PC-3 (cell line): ENCODE measurements at places on chromosomes 2 and 18.

DNA sequence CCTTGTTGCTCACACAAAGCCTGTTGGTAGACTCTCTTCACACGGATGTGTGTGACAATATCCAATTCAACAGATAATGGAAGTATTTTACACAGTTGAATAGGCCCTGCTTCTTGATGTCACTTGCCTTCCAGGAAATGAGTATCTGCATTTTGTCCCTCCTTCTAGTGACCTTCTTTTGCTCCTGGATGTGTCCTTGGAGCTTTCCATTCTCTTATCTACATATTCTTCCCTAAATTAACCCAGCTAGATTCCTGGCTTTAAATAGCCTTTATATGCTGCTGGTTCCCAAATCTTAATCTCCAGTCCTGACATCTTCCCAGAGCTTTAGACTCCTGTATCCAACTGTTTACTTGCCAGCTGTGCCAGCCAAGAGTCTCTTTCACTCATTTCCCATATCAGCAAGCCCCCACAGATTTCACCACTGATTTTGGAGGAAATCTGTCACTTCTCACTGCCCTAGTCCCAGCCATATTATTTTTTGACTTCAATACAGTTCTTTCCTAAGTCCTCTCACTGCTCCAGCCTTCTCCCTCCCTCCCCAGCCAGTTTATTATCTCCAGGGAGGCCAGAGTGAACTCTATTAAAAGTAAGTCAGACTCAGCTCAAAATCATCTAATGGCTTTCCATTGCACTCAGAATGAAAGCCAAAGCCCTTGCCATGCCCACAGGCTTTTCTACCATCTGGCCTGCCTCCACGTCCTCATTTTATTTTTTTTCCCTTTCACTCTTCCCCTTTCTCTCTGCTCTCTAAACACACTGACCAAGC is 170.0 kb downstream of the PDE11A start:
- no peak overlapping the region for H3K4me3 ChIP-seq
- DNase-seq = no peak
- no peak overlapping the region for H3K27ac ChIP-seq
- H3K4me1 ChIP-seq = no peaks in the 10 kb centered on the region
- H3K36me3 ChIP-seq = no peaks in the 10 kb centered on the region

DNA sequence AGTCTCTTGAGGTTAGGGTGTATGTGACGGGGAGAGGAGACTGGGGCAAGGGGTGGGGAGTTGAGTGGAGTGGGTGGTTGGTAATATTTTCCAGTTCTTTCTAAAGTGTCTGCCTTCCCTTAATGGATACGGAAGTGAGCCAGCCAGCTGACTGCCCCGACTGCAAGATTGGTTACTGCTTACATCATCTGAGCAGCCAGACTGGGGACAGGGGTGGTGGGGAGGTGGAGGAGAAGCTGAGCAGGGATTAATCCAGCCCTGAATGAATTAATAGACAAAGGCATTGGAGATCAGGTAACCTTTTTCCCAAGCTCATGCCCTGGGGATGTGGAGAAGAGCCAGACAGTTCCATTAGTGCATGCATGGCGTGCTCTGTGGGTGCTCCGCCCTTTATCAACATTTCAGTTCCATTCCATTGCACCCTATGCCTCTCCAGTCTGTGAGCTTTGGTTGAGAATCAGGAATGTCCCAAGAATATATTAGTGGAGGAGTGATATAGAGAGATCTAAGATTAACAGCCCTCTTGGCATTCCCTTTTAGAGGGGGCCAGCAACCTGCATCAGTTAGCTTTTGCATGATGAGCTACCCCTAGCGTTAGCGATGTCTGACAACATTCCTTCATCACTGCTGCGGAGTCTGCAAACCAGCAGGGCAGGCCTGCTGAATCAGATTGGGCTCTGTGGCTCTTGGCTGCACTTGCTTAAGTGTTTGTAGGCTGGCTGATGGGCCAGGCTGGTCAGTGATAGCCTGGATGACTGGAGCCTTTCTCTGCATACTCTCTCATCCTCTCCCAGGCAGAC is 67.4 kb downstream of the TNP1 start:
- DNase-seq = peak; percentile 38
- H3K36me3 ChIP-seq = no peaks in the 10 kb centered on the region
- no peak overlapping the region for H3K27ac ChIP-seq
- no peaks in the 10 kb centered on the region for H3K27me3 ChIP-seq

GRCh38 chr2:47003641-47004427 is 88.2 kb upstream of the MCFD2 start:
- H3K27me3 ChIP-seq = no peaks in the 10 kb centered on the region
- peak; percentile 86 for DNase-seq
- H3K4me3 ChIP-seq = no peak overlapping the region
- peaks cover 8% of the 10 kb centered on the region for H3K36me3 ChIP-seq

DNA sequence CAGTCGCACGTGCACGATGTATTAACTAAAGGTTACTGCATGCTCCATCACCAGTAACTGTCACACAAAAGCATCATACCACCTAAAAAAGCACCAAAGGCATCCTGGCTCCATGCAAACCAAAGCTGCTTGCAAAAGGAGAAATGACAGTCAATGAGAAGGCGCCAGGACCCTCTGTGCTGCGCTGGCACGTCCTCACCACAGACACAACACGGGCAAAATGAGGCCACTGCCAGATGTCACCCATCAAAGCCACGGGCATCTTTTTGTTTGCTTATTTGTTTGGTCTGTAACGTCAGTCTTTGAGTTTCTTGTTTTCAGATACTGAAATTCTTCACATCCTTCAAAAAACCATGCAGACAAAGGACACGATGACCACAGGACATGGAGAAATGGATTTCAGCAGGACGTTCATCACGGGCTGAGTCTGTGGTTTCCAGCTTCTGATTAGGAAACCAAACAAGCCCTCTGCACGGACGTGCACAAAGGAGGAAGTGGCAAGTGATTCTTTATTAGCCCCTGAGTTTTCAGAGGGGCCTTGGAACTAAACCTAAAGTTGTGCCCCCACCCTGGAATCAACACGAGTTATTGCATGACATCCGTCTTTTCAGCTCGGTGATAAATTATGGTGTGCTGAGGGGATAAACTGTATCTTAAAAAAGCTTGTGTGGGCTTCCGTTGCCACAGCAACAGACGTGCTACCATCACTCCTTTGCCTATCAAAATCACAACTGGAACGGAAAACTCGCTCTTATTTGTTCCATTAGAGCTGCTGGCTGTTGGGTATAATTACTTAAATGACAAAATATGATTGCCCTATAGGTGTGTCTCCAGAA is 181.8 kb downstream of the EIPR1 start:
- DNase-seq = no peak
- no peak overlapping the region for H3K4me3 ChIP-seq
- H3K27ac ChIP-seq = no peak overlapping the region
- peaks cover 21% of the 10 kb centered on the region for H3K36me3 ChIP-seq
- H3K27me3 ChIP-seq = no peaks in the 10 kb centered on the region
- H3K4me1 ChIP-seq = no peaks in the 10 kb centered on the region

DNA sequence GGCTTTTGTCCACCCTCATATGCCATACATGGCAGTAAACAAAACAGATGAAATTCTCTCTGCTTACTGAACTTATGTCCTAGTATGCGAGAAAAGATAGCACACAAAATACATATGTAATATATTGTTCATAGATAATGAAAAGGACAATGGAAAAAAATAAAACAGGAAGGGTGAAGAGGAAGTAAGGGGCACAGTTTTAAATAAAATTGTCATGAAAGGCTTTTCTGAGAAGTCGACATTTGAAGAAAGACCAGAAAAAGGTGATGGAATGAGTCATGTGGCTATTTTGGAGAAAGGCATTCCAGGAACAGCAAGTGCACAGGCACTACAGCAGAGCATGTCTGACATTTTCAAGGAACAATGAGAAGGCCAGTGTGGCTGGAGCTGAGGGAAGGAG is 56.4 kb downstream of the KCNH7 start:
- peaks cover 13% of the 10 kb centered on the region; the same call in 1 of the 2 replicates for H3K27me3 ChIP-seq
- no peak overlapping the region for H3K27ac ChIP-seq
- no peak overlapping the region for H3K4me3 ChIP-seq
- no peak for DNase-seq
- no peaks in the 10 kb centered on the region for H3K36me3 ChIP-seq

DNA sequence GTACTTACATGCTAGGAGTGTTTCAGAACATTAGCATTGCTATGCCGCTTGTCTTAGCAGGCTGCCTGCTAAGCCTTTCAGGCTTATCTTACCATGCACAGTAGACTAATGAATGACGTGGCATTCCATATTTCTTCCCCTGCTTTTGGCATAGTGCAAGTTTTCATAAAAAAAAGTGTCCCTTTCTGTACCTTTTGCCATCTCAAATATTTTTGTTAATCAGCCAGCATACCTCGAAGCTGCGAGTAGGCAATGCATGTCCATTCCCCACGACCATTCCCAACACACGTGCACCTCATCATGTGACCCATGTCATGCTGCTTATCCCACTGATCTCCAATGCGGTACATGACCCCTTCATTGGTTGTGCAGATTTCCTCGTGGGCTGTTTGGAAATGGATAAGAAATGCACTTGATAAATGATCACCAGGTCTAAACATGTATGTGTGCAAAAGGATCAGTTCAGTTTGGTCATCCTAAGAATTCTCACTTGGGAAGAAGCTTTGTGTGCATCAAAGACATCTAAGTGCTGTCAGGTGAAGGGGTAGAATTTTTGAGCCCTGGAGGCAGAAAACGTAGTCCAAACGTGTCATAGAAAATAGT is 13.9 kb downstream of the FN1 start:
- DNase-seq = no peak
- peaks cover 11% of the 10 kb centered on the region for H3K4me1 ChIP-seq
- no peak overlapping the region for H3K4me3 ChIP-seq
- H3K36me3 ChIP-seq = peaks cover 49% of the 10 kb centered on the region
- no peak overlapping the region for H3K27ac ChIP-seq

- peak; percentile 77 for DNase-seq
- H3K4me3 ChIP-seq = peak overlapping the region; percentile 61
- no peaks in the 10 kb centered on the region for H3K36me3 ChIP-seq
Observed at GRCh38 chr18:54254265-54254758, 15.0 kb upstream of the POLI start.

DNA sequence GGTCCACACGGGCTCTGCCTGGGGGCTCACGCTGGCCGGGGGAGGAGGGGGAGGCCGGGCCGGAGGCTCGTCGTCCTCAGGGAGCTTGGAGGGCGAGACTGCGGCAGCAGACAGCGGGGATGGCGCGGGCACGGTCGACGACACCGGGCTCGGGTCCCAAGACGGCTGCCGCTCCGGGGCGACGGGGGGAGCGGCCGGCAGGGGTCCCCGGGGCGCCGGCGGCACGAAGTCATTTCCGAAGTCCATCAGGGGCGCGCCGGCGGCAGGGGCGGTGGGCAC is 491 bp downstream of the RTN4 start:
- H3K27me3 ChIP-seq = no peaks in the 10 kb centered on the region
- peak overlapping the region; percentile 74 for H3K4me3 ChIP-seq
- no peak for DNase-seq
- H3K27ac ChIP-seq = peak overlapping the region; percentile 73

DNA sequence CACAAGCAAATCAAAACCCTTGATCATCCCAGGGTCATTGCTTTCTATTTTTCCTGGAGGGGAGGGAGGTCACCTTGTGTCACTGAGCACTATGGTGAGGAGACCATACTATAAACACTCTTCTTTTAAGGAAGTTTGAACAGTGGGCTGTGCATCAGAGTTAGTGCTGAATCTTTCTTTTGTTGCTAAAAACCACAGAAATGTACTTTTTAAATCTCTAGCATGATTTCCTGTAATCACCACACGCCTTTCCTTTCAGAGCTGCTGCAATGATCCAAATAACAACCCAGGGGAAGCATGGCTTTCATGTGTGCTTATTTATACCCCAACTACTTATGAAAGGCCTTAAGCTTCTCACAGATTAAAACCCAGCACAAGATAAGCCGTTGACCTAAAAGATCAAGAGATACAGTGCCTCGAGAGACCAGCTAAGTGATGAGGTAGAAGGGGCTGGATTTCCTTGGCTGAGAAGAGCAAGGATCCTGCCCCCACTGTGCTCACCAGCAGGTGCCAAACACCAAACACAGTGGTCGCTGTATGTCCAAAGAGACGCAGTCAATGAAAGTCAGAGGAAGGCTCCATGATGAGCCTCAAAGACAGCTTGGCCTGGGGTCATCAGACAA is 34.7 kb downstream of the TRABD2A start:
- no peak overlapping the region for H3K4me3 ChIP-seq
- H3K27me3 ChIP-seq = no peaks in the 10 kb centered on the region
- H3K4me1 ChIP-seq = peaks cover 18% of the 10 kb centered on the region
- no peak for DNase-seq

- peaks cover 30% of the 10 kb centered on the region for H3K27me3 ChIP-seq
- DNase-seq = no peak
- H3K27ac ChIP-seq = no peak overlapping the region
- no peak overlapping the region for H3K4me3 ChIP-seq
Observed at GRCh38 chr18:74532511-74533025, 1.7 kb upstream of the CNDP1 start.

- H3K27ac ChIP-seq = no peak overlapping the region
- H3K4me1 ChIP-seq = no peaks in the 10 kb centered on the region
- no peaks in the 10 kb centered on the region for H3K36me3 ChIP-seq
Observed at GRCh38 chr18:3972291-3972930, 482.7 kb downstream of the DLGAP1 start.

- no peaks in the 10 kb centered on the region for H3K36me3 ChIP-seq
- H3K4me3 ChIP-seq = no peak overlapping the region
- DNase-seq = no peak
- H3K27ac ChIP-seq = no peak overlapping the region
- H3K27me3 ChIP-seq = no peaks in the 10 kb centered on the region; the same call in 1 of the 2 replicates
Observed at GRCh38 chr18:52468496-52468895, 128.5 kb downstream of the DCC start.

DNA sequence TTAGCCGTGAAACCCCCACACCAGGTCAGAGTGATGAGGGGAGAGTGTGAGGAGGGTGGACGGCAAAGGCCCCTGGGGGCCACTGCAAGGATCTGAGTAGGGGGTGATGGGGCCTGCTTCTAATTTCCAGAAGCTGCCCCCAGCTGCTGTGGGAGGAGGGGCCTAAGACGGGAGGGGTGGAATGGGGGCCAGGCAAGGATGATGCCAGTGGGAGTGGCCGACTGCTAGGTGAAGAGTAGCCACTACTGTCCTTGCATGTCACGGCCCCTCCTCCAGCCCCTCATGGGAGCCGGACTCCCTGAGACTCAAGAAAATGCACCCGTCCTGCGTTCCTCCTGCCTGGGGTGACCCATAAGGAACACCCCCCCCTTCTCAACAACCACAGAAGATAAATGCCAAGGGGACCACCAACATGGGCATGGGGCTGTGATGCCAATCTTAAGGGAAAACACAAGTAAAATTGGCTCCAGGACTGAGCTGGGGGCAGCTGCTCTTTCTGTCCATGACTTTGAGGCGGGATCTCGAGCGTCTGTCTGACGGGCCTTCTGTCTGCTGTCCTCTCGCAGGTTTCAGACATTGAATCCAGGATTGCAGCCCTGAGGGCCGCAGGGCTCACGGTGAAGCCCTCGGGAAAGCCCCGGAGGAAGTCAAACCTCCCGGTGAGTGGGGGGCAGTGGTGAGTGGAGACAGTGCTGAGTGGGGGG is 24.2 kb upstream of the PRLH start:
- peaks cover 33% of the 10 kb centered on the region for H3K36me3 ChIP-seq
- no peak overlapping the region for H3K4me3 ChIP-seq
- H3K27ac ChIP-seq = no peak overlapping the region
- no peaks in the 10 kb centered on the region for H3K27me3 ChIP-seq
- no peak for DNase-seq
- no peaks in the 10 kb centered on the region for H3K4me1 ChIP-seq

GRCh38 chr18:8548186-8548585 is 61.1 kb upstream of the RAB12 start:
- no peak overlapping the region for H3K27ac ChIP-seq
- no peak overlapping the region for H3K4me3 ChIP-seq
- DNase-seq = peak; percentile 57
- peaks cover 3% of the 10 kb centered on the region; the same call in 1 of the 2 replicates for H3K4me1 ChIP-seq
- H3K36me3 ChIP-seq = no peaks in the 10 kb centered on the region

- no peaks in the 10 kb centered on the region for H3K36me3 ChIP-seq
- H3K27ac ChIP-seq = peak overlapping the region; percentile 46
- H3K4me3 ChIP-seq = peak overlapping the region; percentile 49
- no peaks in the 10 kb centered on the region for H3K27me3 ChIP-seq
- peak; percentile 77 for DNase-seq
Observed at GRCh38 chr2:44579115-44579836, 217.5 kb downstream of the CAMKMT start.
